Brain (organoid and tissue), 16 donors: ENCODE measurements at places on chromosomes 12 and 14.

GRCh38 chr12:68350753-68351152, 18.6 kb upstream of the MDM1 start:
- no peak for DNase-seq

- DNase-seq: no peak
These were observed 142.7 kb downstream of the BCL11B start for GRCh38 chr14:99129211-99129696.

GRCh38 chr14:88326352-88327103, 3.5 kb upstream of the KCNK10 start:
- DNase-seq: peak; percentile 38

DNA sequence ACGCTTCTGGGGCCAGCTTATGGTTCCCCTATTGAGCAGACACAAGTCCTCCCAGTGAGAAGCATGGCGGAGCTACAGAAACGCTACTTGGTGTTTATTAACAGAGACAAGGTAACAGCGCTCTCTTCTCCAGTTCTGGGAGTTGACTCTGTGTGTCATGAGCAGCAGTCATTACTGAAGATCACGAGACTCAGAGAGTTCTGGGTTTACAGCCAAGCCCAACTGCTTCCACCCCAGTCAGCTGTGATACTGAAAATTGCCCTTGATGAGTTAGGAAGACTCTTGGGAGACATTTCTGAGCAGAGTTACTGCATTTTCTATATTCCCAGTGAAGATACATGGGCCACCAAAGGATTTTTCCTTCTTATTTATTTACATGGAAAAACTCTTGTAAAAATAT, 48.6 kb downstream of the CFAP251 start:
- no peak for DNase-seq

DNA sequence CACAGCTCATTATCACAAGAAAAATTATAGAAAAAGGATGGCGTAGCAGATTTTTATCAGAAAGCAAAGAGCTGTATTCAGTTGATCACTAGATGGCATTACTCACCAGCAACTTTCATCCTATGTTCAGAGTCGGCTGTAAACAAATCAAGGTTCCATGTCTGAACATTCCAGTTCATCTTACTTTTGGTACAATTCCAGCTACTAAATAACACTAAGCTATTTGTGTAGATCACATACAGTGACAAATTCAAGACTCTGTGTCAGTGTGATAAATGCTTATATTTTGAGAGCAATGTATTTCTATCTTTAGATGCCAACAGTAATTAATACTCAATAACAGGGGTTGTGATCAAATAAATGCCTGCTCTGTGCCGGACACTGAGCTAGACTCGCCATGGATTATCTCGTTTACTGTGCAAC, 30.1 kb downstream of the NRDE2 start:
- peak; percentile 80 for DNase-seq
